ENCODE measurements at places on chromosomes 1 and 21. TPM values are rescaled to one million over a fixed set of nuclear protein-coding genes. Genes with fewer than 3 reads are reported as not detected.

- no peak for DNase-seq
Observed at GRCh38 chr1:178220094-178220493, 126.2 kb downstream of the RASAL2 start.

FCER1G gene
- not detected for total RNA-seq

RXFP4 gene
- total RNA-seq, result 3.1 TPM

FCMR gene
- total RNA-seq, result 3.2 TPM

BGLAP gene
- 0.34 TPM for total RNA-seq

HLX gene
- not detected for total RNA-seq

DNA sequence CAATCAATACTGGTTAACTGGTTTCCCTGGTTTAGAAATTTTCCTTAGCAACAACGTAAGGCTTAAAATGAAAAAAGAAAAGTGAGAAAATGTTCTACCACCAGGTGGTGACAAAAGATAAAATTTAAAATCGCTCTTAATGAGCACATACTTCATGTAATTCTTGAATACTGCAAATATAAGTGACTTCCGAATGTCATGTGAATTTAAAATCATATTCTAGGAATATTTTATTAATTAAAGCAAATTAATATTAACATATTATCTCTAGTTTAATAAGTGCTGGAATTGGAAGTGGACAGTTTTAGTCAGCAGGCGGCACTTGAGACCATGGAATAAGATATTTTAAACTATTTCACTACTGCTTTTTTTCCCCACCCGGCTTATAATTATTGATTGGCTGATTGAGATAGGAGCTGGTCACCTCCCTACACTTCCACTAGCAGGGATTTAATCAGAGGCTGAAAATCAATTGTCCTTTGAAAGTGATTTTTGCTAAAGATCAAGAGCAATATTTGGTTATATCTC is 5.0 kb upstream of the ADAMTS1 start:
- peak; percentile 60 for DNase-seq

GRCh38 chr1:179814546-179814838 is 63.1 kb downstream of the TOR1AIP2 start:
- no peak for DNase-seq

DNA sequence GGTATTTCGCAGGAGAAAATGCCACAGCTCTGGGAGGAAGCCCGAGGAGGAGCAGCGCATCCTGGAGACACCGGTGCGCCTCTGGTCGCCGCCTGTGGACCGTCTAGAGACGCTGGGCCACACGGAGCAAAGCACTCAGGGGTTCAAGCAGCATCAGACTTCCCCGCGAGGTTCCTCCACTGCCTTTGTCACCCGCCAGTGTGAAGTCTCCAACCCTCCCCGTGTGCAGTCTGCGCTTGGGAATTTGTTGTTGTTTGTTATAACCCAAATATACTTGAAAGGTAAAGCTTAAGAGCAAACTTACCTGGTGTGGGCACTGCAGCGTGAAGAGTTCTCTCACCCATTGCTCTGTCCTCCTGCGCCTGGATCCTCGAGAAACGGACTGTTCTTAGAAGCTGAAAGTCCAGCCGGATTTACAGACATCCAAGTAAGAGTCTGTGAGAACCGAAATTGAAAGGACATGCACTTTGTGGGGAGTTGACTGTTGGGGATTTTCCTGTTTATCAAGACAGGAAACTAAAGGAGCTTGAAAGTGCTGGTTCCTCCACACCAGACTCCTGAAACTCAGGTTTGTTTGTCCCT is at the start of gene GBP4:
TSS of gene GBP4 (minus strand) at position 452 of the 582 bp plus-strand sequence. CDS start at position 344, 108 bp downstream.
- DNase-seq, result peak; percentile 38

TGFB2 gene
- total RNA-seq, result 2.5 TPM

DNA sequence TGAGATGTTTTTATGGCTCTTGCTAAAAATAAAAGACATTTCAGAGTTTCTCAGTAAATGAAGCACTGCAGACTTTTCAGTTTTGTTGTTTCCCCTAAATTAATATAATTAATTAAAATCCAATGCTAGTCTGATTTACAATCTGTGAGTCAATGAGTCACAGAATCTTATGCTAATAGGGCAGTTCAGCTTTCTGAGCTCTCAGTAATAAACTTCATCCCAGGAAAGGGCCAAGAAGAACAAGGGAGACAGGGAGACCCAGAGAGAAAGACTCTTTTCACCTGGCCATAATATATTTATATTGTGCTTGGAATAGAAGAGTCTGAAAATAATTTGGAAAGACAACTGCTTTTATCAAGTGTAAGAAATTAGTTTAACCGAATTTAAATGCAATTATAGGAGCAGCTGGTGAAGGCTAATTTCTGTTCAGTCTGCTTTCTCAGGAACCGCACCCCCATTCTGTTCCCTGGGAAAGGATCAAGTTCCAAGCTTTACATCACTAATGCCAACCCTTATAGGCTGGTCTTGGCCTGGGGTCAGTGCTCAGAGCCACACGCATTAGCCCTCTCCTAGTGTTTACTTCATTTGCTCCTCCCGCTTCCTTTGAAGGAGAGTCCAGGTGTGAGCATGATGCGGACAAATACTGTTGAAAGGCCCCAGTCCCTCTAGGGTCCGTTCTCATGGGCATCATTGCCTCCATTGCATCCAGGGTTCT is 145.6 kb downstream of the ZBTB18 start:
- no peak for DNase-seq

DNA sequence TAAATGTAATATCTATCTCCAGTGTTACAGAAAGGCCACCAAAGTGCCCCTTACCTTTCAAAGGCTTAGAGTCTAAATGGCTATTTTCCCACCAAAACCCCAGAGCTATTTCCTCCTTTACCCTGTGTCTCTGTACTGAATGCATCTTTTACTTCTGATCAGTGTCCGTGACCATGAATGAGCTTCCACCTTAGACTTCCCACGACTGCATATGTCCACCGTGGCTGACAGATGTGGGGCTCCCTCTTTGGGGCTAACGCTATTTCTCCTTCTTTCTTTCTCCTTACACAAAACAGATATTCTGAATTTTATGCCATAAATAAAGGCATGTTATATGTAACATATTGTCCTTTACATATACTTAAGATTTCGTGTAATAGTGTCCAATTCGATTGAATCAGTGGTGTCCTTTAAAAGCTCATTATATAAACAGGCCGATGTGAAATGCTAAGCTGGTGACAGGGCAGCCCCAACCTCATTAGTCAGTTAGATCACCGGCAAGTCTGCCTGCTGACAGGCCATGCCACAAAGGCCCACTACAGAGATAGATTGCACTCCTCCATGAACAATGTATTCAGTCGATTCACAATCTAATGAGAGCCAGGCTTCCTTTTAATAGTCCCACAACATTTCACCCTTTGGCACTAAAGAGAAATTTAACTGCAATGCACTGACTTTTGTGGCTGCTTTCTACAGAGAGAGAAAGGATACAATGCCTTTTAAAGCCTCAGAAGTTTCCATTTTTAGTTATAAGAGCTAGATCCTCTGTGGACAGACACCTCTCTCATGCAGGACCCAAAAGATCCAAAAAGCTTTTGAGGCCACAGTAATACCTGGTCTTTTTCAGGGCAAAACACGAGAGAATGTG is 297.9 kb downstream of the PCP4 start:
- no peak for DNase-seq

- DNase-seq, result no peak
Observed at GRCh38 chr1:101733340-101733739, 263.4 kb downstream of the OLFM3 start.

GRCh38 chr21:42575111-42575510 is 61.5 kb downstream of the SLC37A1 start:
- DNase-seq, result no peak

GRCh38 chr1:194419721-194420120 is 1233.3 kb upstream of the B3GALT2 start:
- DNase-seq, result no peak

DNA sequence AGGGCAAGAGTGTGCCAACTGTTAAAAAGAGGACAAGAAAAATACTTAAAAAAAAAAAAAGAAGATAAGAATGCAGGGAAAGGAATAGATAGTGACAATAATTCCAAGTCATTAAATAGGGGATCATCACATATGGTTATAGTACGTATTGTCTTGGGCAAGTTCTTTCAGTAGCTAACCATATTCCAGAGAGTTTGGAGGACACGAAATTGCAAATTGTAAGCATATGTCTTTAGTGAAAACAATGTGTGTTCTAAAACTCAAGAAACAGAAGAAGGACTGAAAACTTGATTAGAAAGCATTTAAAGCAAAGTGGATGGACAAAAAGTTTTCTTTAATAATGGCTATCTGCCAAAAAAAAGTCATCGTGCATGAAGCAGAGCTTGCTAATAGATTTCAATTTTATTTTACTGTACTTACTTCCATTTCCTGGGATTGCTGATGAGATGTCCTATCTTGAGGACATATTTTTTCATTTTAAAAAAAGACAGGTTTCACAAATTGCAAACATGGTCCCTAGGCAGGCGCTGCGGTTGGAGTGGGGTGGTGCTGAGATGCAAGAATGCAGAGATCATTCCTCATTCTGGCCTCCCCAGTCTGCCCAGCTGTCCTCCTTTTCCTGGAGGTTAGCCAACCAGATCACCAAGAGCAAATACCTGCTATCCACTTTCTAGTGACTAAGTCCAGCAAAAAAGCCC is 11.9 kb downstream of the TSPAN2 start:
- no peak for DNase-seq

DNA sequence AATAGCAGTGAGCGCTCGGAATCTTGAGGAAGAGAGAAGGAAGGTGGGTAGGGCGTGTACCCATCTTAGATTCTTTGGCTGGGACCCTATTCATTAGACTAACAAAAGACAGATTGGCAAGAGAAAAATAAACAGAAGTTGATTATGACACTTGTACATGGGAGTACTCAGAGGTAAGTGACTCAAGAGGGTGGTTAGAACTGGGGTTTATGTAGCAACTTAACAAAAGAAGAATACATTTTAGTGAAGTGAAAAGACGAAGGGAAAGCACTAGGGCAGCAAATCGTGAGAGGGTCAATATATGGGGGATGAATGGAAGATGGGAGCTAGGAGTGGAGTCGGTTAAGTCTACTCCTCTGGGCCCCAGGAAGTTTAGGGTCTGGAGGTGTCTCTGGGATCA is 25.8 kb upstream of the RCC2 start:
- DNase-seq, result no peak

DNA sequence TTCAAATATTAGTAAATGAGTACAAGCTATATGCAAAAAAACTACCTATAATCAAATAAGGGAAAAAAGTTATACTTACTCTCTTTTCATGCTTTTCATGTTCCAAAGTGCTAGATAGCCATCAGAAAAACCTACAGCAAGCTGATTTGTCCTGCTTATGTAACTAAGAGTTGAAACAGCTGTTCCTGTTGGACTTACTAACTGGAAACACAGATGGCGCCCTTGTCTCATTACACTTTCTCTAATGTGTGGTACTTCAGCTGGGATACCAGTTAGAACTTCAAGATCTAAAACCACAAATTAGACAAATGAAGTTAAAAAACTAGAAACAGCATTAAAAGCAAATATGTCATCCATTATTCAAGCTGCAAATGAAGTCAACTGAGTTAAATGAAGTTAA is 24.3 kb downstream of the AHCTF1 start:
- DNase-seq, result peak; percentile 62

GRCh38 chr1:246727594-246727993 is 3.4 kb downstream of the SCCPDH start:
- DNase-seq, result no peak

DNA sequence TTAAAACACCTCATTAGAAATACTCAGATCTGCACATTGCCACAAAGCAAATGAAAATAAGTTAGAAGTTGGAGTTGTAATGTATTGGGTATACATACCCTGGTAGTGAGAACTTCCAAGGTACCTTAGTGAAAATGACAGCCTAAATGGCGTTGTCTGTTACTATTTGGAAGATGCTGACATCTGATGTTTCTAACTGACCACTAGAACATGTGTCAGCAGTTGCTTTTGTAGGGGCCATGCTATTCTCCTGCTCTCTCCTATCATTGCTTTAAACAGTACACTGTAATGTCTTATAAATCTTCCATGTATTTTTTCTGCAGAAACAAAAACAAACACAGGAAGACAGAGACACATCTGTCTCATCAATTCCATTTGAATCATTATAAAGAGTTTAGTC is 40.1 kb downstream of the LAMC1 start:
- no peak for DNase-seq

SELENBP1 gene
- 46.7 TPM for total RNA-seq

SYT2 gene
- total RNA-seq, result 0.05 TPM

- DNase-seq, result no peak
Observed at GRCh38 chr1:112027696-112028095, 38.2 kb upstream of the KCND3 start.

DNA sequence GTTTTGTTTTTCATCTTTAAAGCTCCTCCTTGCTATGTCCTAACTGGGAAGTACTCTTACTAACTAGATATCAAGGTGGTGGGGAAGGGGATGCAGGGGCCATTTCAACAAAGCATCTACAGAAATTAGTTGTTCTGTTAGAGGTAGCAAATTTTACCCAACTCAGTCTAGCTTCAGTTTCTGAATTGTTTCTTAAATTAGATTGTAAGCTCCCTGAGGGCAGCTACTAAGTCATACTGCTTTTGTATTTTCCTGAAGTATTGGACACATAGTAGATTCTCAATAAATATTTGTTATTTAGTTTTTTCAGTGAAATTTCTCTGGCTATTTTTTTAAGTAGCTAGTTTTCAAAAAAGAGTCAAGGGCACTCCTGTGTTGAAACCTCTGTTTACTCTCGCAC is 1.8 kb downstream of the UBAP2L start:
- no peak for DNase-seq

Measured in HT-29 (cell line).